ENCODE measurements at places on chromosomes 13 and 19. TPM values are rescaled to one million over a fixed set of nuclear protein-coding genes. Genes with fewer than 3 reads are reported as not detected.

The LRRC4B gene
- total RNA-seq: 0.11 TPM

The PSG2 gene
- not detected for total RNA-seq

DNA sequence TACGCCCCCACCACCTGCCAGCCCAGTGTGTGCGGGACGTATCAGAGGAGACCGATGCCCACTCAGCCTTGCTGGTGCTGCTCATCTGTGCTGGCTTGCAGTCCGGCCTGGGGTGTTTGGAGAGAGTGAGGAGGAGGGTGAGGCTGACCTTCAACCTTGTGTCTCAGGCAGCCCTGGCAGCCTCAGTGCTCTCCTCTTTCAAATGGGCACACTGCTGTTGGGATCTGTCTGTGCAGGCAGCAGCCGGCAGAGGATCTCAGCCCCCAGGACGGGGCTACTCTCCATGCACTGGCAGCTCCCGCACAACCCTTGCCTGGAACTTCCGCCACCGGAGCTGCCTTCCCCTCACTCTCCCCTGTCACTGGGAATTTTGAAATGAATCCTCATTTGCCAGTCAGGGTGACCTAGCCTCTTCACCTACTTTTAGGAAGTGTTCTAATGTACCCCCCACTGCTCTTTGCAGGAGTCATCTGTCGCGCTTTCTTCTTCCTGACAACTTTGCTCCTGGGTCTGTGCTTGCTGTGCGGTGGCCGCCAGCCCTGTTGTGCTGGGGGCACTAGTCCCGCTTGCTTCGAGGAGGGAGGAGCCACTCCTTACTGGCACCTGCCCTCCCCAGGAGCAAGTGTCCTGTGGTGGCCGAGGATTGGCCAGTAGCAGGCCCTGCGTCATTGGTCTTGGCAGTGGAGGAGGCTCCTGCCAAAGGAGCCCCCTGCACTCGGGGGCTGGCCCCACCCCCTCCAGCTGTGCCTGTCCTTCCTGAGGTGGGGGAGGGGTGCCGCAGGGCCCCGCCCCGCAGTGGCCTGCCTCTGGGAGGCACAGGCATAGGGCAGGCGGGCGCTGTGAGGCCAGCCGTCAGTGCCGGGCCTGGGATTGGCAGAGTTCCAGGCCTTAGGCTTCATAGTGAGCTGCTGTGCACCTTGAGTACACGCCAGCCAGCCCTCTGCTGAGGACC lies 53.4 kb downstream of the TSSK6 start:
- peaks cover 17% of the 10 kb centered on the region for H3K36me3 ChIP-seq
- H3K4me1 ChIP-seq: peaks cover 75% of the 10 kb centered on the region
- H3K27ac ChIP-seq: peak overlapping the region; percentile 91
- DNase-seq: no peak
- H3K27me3 ChIP-seq: no peaks in the 10 kb centered on the region

GRCh38 chr13:89796196-89796595 lies 1551.3 kb upstream of the MIR17HG start:
- no peak overlapping the region for H3K4me3 ChIP-seq
- H3K4me1 ChIP-seq: peaks cover 5% of the 10 kb centered on the region
- no peaks in the 10 kb centered on the region for H3K36me3 ChIP-seq
- H3K27ac ChIP-seq: no peak overlapping the region

GRCh38 chr13:94677799-94678198 lies 34.5 kb downstream of the SOX21 start:
- H3K4me3 ChIP-seq: no peak overlapping the region
- no peak for DNase-seq
- no peaks in the 10 kb centered on the region for H3K4me1 ChIP-seq
- no peaks in the 10 kb centered on the region for H3K36me3 ChIP-seq
- H3K27me3 ChIP-seq: peaks cover 67% of the 10 kb centered on the region

DNA sequence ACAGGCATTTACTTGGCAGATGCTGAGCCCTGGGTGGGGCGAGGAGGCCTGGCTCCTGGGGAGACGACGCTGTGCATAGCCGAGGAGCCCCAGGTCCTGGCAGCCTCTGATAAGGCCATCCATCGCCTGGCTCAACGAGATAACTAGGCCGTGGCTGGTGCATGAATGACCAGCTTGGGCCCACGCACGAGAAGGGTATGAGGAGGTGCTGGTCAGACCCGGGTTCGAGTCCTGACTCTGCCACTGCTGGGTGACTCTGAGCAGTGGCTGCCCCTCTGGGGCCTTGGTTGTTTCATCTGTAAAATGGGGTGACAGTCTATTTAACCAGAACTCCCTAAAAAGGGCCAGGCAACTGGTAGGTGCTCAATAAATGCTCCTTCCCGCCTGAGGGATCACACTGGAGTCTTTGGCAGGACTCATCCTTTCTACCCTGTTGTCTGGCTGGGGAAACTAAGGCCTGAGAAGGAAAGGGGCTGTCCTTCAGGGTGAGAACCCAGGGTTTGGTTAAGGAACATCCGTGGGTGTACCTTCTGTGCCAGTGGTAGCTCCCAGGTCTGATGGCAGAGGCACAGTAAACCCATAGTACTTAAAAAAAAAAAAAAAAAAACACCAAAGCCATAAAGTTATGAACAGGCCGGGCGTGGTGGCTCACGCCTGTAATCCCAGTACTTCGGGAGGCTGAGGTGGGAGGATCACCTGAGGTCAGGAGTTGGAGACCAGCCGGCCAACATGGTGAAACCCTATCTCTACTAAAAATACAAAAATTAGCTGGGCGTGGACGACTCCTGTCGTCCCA lies 8.1 kb upstream of the ARRDC2 start:
- peak overlapping the region; percentile 98 for H3K27ac ChIP-seq
- DNase-seq: no peak
- peaks cover 5% of the 10 kb centered on the region for H3K27me3 ChIP-seq
- peaks cover 8% of the 10 kb centered on the region for H3K4me1 ChIP-seq
- H3K4me3 ChIP-seq: peak overlapping the region; percentile 80

- no peak overlapping the region for H3K27ac ChIP-seq
- peak overlapping the region; percentile 85 for H3K4me3 ChIP-seq
- H3K4me1 ChIP-seq: peaks cover 22% of the 10 kb centered on the region
- H3K27me3 ChIP-seq: peaks cover 35% of the 10 kb centered on the region
- DNase-seq: no peak
- no peaks in the 10 kb centered on the region for H3K36me3 ChIP-seq
Observed at GRCh38 chr13:87671753-87672605, 808 bp downstream of the SLITRK5 start.

DNA sequence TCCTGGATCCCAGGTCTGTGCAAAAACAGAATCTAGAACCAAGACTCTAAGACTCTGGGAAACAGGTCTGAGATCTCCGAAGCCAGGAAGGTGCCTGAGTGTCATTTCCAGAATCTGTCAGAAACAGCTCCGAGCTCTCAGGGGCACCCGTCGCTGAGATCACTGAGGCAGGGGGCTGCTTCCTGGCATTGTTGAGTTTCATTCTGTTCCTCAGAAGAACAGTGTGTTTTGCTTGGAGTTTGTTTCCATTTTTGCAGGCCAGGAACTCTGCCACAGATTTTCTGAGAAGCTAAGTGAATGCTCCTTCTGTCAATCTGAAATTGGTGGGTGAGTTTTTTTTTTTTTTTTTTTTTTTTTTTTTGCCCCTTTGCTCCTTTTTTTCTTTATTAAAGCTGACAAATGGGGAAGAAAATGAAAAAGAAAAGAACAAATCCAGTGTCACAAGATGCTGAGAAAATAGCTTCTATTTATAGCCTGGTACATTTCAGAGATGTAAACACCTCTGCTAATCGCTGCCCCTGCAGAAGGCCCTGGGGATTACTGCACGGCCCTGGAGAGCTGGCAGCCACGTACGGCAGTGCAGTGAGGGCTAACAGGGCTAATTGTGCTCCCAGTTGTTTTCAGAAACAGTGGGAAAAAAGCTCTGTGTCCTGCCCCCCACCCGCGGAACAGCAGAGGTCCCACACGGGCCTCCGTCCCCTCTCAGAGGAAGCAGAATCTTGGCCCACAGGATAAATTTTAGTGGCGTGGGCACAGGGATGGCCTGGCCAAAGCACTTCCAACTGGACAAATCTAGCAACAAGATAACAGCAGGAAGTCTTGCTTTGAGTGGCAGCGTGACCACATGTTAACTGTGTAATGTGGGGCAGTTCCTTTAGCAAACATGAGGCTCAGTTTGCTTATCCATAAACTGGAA lies 237.6 kb upstream of the IRS2 start:
- H3K4me3 ChIP-seq: no peak overlapping the region
- DNase-seq: no peak
- H3K27me3 ChIP-seq: no peaks in the 10 kb centered on the region
- peak overlapping the region; percentile 92 for H3K27ac ChIP-seq
- peaks cover 2% of the 10 kb centered on the region for H3K36me3 ChIP-seq

DNA sequence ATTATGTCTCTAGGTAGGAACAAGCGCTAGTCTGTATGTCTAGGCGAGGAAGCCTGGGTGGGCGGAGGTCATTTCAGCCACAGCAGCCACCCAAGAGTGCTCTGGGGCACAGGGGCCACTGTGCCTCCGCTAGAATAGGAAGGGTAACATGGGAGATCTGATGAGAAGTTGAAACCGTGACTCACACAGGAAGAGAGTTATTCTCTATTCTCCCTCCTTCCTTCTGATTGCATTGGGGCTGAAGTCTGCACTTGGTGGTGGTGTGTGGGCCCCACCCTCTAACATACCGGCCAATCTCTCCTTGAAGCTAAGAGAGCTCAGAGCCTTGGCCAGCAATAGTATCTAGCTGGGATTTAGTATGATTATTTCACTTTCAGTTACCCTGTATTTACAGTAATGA lies 20.3 kb upstream of the GGACT start:
- H3K4me1 ChIP-seq: peaks cover 2% of the 10 kb centered on the region
- H3K27me3 ChIP-seq: no peaks in the 10 kb centered on the region
- no peak overlapping the region for H3K27ac ChIP-seq
- H3K36me3 ChIP-seq: peaks cover 31% of the 10 kb centered on the region
- no peak overlapping the region for H3K4me3 ChIP-seq
- no peak for DNase-seq

Data from osteocyte (in vitro differentiated cells).